Stimulated activated CD4-positive, alpha-beta T cell treated with anti-CD3 and anti-CD28 coated beads, Interleukin-1b, Interleukin-23, amount 100 ng/mL, for 4 hours (primary cell): ENCODE measurements at places on chromosomes 4 and X.

DNA sequence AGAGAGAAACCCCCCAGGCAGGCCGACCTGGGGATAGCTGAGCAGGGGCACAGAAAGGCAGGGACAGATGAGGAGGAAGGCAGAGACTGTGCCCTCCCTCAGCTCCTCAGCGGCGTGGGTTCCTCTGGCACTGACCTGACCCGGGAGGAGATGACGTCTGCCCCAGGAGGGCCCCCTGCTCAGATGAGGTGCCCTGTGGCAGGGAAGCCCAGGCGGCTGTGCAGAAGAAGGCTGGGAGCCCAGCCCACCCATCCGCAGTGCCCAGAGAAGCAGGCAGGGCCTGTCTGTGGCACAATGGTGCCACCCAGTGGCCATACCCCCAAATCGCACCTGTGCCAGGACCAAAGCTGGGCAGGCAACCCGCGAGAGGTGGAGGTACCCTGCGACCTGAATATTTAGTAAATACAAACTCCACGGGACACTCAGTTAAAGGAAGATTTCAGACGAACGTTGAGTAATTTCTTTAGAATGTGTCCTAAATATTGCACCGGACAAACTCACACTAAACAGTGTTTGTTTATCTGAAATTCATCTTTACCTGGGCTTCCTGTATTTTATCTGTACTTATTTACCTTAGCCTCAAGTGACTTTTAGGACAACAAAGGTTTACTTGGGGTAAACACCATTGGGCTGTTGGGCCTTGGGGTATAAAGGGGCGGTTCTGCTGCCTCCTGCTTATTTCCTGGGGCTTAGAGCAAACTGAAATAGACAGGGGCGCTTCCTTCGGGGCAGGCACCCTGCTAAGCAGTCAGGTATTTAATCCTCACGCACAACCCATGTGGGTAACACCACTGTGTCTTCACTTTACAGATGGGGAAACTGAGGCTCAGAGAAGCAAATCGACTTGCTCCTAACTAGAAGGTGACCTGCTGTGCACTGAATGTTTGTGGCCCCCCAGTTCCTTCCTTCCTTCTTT, 46.5 kb upstream of the HMX1 start:
- DNase-seq = peak; percentile 19

DNA sequence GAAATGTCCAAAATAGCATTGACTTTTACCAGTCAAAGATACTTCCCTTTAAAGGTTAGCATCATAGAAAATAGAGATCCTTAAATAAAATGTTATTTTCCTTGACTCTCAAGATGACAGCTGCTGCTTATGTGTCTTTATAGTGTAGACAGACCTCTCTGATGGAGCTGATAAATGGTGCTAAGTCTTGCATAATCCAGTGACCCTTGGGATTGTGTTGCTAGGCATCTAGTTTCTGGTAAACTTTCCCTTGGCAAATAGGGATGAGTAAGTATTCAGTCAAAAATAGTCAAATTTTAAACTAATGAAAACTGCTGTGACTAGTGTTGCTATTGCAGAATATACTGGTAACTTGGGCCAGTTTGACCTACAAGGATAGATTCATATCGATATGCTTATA, 53.6 kb downstream of the MBNL3 start:
- DNase-seq = no peak

DNA sequence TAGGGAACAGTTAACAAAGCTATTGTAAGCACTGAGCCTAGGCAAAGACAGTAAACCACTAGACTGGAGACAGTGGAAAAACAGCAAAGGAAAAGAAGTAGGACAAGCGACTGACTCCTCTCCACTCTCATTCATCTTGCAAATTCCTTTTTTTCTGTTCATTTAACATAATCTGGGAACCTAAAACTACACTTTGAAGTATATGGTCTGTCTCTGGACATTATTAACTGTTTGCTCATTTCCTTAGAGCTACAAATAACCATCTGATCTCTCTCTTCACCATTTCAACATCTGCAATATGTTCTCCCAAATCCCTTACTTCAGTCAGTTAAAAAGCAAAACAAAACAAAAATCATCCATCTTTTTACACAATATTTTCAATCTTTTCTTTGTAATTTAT, 642 bp downstream of the HMGN5 start:
- DNase-seq = no peak

GRCh38 chr4:107654694-107655093, 65.3 kb downstream of the PAPSS1 start:
- DNase-seq = no peak

DNA sequence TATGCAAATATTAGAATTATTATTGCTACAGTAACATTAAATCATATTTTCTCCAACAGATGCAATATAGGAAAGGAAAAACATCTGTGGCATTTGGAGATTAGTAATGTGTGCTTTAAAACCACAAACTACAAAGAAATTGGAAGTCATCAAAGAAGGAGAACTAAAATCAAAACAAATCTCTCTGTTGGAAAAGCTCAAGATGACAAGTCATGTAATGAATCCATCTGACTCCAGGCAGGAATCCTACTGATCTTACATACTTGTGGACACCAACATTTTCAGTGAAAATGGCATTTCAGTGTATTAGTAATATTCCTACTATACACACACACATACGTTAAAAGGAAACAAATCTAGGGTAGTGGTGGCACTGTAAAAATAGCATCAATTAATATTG, 98.2 kb downstream of the SLC39A8 start:
- DNase-seq = no peak

DNA sequence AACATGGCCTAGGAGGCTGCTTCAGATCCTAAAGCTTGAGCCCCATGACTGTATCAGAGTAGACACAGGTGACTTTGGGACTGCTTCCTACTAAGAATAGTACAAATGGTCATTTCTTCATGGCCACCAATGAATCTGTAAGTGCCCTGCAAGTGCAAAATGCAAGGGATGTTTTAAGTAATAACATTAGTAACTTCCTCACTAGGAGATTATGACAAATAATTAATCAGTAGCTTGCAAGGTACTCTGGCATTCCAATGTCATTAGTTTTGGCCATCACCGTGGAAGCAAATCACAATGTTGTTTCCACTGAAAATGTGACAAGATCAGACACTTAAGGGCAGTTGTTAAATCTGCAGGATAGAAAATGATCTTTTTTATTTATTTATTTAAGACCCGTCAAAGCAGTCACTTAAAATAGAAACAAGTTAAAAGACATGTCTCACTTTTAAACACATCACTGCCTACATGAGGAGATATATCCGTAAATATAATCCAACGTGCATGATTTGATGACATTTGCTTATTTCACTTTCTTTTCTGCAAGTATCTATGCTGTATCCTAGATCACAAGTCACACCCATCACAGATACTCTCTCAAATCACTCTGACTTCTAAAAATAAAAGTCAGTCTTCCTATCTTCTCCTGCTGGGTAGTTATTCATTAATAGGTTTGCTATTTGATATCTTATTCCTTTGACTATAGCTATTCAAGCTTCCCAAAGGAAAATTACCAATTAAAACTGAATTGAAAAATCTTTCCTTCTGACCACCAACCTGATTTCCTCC, 400.6 kb downstream of the IL15 start:
- DNase-seq = no peak

DNA sequence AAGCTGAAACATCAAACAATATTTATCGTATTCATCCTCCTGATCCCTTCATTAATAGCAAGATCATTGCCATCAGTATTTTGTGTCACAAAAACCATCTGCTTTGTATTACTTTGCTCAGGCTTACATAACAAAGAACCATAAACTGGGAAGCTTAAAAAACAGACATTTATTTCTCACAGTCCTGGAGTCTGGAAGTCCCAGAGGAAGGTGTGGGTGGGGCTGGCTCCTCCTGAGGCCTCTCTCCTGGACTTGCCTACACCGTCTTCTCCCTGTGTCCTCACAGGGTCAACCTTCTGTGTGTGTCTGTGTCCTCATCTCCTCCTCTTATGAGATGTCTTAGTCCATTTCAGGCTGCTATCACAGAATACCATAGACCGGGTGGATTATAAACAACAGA, 61.3 kb upstream of the MXRA5 start:
- DNase-seq = no peak

DNA sequence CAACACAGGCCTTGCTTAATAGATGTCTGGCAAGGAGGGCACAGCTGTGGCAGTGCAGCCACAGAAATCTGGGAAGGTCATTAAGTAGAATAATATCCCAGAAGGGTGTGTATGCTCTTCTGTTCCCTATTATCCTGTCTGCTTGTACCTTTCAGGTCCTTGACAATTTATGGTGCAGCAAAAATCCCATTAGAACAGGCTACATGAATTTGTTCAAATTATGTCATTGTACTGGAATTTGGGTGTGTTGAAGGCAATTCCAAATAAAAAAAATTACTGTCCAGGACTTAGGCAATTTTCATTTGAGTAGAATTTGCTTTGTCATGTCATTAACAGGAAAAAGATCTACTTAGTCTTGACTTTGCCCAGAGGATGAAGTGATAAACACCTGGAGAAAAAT, 192.1 kb downstream of the IDS start:
- DNase-seq = no peak

DNA sequence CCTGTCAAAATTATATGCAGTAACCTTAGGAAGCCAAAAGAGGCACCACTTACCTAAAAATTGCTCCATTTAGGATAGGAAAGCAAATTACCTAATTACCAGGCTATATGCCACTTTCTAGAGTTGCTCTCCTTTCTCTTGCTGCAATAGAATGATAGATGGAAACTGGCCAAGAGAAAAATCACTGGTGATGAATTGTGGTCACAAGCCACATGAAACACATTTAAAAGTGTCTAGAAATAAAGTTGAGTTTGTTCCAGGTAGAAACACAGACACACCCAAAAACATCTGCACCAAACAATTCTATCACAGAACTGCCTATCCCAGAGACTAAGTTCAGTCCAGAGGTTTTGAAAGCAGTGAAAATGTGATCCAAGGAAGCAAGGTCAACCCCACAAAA, 337.7 kb downstream of the PCDH19 start:
- no peak for DNase-seq

DNA sequence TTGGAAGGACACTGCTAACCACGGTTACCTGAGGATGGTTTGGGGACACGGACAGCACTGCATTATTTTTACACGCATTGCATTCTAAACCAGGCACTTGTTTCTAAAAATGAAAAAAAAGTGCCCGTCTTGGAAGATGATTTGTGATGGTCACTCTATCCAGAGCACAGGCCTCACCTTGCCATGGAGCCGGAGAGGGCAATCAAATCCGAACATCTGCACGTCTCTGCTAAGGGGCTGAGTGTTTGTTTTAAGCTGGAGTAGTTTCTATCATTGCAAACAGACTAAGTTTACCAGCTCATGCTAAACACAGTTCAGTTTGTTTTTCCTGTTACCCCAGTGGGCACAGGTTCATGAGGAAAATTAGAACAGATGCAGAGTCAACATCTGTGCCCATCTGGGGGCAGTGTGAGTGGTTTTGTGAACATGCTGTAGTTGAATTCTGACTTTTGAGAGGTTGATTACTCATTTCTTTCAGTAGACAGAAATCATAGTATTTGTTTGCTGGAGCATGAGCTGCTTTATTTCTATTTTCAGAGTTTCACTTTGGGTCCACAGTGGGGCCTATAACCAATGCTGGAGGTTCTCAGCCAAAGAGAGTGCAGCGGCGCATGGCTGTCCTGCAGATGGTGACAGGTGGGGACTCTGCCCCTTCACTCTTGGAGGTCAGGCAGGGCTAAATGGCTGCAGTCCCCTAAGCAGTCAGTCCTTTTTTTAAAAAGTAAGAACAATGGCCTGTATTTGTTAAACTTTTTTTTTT, 65.4 kb upstream of the ENPP6 start:
- DNase-seq = no peak

- DNase-seq = no peak
Measured at GRCh38 chrX:54281676-54282075, 76.2 kb downstream of the WNK3 start.

- no peak for DNase-seq
Measured at GRCh38 chrX:154793084-154793795, 12.0 kb downstream of the MPP1 start.

DNA sequence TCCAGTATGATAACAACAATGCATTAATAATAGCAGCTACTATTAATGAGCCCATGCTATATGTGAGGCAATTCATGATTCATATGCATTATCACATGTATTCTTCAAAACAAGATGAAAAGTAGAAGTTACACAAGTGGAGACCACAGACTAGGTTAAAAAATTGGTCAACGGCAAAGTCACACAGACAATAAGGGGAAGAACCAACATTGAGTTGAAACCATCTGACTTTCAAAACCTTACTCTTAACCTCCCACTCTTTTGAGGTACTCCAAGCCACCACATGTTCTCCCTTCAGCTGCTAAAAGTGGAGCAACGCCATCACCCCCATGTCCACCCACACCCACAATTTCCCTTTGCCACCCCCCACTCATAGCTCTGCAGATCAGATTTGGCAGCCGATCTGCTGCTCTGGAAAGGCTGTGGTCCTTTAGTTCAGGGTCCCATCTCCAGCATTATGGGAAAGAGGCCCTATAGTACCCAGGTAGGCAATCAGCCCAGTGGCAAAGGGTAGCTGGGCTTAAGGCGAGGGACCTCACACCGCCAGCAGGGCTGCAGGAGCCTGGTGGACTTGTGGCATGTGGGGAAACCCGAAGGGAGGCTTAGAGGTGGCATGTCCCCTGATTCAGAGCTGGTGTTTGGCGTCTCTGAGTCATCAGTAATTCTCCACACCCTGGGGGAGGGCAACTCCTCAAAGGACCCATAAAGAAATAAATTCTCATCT, 33.5 kb upstream of the CYBB start:
- no peak for DNase-seq

GRCh38 chr4:55578341-55579010, 13.6 kb downstream of the PDCL2 start:
- DNase-seq = no peak

DNA sequence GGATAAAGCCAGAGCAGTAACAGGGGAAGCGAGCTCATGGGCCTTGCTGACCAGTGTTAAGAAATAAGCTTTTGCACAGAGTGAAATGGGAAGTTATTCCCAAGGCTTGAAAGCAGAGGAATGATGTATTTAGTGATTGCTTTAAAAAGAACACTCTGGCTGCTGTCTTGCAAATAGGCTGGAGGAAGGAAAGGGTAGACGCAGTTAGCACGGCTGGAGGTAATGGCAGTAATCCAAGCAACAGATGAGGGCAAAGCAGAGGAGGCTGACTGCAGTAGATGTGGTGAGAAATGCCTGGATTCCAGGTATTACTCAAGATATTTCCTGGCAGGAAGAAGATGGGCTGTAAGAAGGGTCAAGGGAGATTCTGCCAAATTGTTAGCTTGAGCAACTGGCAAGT, 1342.3 kb upstream of the AGA start:
- no peak for DNase-seq

- no peak for DNase-seq
Measured at GRCh38 chr4:8637456-8637984, 45.0 kb downstream of the CPZ start.

DNA sequence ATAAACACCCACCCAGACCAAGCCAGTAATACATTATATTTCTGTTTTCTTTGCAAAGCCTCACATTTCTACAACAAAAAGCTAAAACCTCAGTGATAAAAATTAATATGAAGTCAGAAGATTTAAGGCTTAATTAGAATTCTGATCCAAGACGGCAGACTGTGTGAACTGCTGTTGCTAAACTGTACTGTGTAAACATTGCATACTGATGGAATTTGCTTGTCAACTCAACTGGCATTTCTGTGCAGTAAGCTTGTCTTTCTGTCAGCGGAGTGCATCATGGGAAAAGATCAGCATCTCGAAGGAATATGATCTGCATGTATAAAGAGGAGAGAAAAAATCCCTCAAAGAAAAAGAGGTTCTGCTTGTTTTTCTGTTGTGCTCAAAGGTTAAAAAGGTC, 69.4 kb upstream of the SPANXB1 start:
- DNase-seq = no peak

- no peak for DNase-seq
Measured at GRCh38 chr4:122666527-122667245, 45.8 kb upstream of the IL21 start.
